Activated CD4-positive, alpha-beta T cell treated with anti-CD3 and anti-CD28 coated beads for 4 hours (primary cell): ENCODE measurements at places on chromosomes 4 and X.
A peak's percentile ranks its signal among the peaks of the same experiment; 100 is the strongest.

DNA sequence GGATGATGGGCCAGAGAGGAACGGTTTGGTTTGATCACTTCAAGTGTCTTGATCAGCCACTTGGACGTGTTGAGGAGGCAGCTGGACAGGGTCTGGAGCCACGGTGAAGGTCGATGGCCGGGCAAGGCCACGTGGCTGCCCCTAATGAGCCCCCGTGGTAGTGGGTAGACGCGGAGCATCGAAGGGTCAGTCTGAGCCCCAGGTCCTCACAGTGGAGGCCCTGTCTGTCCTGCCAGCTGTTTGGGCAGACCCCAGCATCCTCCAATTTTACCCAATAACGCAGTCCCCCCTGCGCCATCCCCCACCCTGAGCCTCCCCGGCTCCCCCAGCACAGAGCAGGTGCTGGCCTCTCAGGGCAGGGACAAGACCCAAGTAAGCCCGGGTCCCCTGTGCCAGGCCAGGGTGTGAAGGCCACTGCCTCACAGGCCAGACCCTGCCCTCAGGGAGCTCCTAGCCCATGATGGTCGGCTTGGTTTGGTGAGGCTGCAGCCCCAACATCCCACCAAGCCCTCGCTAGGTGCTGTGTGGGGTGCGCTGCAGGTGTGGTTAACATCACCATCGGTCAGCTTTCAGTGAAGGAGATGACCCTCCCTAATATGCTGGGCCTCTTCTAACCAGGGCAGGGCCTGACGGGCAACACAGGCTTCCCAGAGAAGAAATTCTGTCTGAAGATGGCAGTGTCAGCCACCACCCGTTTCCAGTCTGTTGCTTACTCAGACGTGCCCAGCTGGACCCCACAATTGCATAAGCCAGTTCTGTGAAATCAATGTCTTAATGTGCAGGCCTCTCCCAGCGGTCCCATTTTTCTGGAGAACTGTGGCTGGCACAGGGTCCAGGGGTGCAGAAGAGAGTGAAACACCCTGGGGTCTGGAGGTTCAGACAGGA is 40.5 kb upstream of the NKX1-1 start:
- no peak for DNase-seq

DNA sequence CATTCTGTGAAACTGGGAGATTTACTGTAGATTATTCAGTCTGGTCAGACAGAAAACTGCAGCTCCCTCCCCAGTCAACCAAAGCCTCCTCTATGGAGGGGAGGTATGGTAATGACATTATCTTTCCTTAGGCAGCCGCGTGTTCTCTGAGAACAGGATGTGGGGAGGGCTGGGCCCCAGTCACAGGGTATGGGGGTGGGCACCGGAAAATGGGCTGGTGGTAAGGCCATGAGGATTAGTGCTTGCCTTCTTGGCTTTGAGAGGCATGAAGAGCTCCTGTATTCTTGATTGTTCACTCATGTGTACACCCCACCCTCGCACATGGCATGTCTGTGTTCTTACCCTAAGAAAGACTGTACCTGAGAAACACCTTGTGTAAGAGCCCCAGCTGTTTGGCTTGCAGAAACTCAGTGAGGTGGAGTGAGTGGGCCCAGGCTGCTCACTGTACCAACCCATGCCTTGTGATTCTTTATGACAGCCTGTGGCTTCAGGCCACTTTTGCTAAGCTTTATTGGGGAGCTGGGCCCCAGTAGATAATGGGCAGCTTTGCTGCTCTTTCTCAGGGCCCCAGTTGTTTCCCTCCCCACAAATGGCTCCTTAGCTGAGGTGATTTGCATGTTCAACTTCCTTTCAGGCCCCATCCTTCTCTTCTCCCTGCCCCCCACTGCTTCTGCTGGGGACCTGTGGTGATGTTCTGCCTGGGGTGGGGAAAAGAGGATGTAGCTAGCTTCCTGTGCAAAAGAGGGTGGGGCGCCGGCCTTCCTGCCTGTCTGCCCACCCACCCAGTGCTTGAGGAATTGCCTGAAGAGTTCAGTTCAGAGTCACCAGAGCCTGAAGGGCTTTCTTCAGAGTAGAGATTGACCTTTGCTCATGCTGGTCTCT is 30.7 kb downstream of the MSN start:
- peak; percentile 74 for DNase-seq

DNA sequence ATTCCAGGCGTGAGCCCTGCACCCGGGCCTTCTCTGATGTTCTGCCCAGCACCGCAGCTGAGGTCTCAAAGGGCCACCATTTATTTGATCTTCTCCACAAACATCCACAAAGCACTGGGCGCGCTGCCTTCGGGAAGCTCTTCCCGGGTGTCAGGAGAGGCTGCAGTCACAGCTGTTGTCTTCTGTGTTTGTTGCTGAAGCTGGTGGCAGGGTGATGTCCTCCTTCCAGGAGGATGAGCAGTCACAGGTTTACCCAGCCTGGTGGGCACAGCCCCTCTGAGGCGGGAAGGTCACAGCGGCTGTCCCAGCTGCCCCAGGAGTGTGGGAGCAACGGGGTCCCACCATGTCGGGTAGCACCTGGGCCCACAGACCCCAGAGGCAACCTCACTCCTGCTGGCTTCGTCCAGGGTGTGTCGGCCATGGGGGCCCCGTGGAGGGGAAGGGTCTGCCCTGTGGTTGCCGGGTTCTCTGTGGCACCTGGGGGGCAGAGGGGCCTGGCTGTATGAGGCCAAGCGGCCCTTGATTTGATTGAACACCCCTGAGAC is 27.6 kb downstream of the FGFRL1 start:
- DNase-seq = no peak

GRCh38 chrX:108384783-108385182 is 53.4 kb downstream of the COL4A6 start:
- DNase-seq = no peak

GRCh38 chr4:182640932-182641331 is 276.3 kb downstream of the DCTD start:
- DNase-seq = no peak

DNA sequence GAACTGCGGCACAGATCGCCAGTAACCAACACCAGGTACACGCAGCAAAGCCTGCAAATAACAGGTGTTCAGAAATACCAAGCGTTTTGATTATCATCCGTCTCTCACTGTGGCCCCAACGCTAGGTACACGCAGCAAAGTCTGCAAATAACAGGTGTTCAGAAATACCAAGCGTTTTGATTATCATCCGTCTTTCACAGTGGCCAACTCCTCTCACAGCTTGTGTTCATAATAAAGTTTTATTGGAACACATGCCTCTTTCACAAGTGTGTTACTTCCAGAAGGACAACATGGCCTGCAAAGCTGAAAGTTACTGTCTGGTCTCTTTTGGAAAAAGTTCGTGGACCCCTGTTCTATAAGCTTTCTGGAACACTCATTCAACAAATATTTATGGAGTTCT is 153.1 kb downstream of the AFAP1 start:
- no peak for DNase-seq
